ENCODE measurements at places on chromosomes 7 and 10. TPM values are rescaled to one million over a fixed set of nuclear protein-coding genes. Genes with fewer than 3 reads are reported as not detected.

The GRM8 gene
- total RNA-seq: 2.9 TPM

The SFMBT2 gene
- total RNA-seq: 0.85 TPM

The AASS gene
- 18.7 TPM for total RNA-seq

The GPR15LG gene
- not detected for total RNA-seq

The NRF1 gene
- total RNA-seq: 16.9 TPM

The STMP1 gene
- 22.7 TPM for total RNA-seq

The PHKG1 gene
- not detected for total RNA-seq

The CYREN gene
- total RNA-seq: 72.1 TPM

The UTF1 gene
- not detected for total RNA-seq

The SORCS1 gene
- total RNA-seq: 0.35 TPM

The PUS7 gene
- 25.3 TPM for total RNA-seq

The XRCC2 gene
- 6.8 TPM for total RNA-seq

The ENTPD1 gene
- 0.12 TPM for total RNA-seq

The IFIT1B gene
- total RNA-seq: 0.12 TPM

The FAM241B gene
- 3.3 TPM for total RNA-seq

The IL2RA gene
- not detected for total RNA-seq

The FAM180A gene
- not detected for total RNA-seq

The HOXA4 gene
- total RNA-seq: 0.88 TPM

The RHOBTB1 gene
- 39.8 TPM for total RNA-seq

The ITIH5 gene
- 0.29 TPM for total RNA-seq

The FGL2 gene
- not detected for total RNA-seq

The SLC25A28 gene
- total RNA-seq: 19.8 TPM

The DNAH11 gene
- 53.6 TPM for total RNA-seq

The GATA3 gene
- 0.21 TPM for total RNA-seq

The ZNF777 gene
- total RNA-seq: 3.8 TPM

The NOBOX gene
- total RNA-seq: not detected

The STEAP4 gene
- total RNA-seq: 0.02 TPM

The DENND2A gene
- total RNA-seq: 0.77 TPM

The PVRIG gene
- total RNA-seq: not detected

The CCDC172 gene
- total RNA-seq: 0.06 TPM

The CHRM2 gene
- total RNA-seq: 0.04 TPM

The GRK5 gene
- total RNA-seq: 9.9 TPM

The ADAM22 gene
- total RNA-seq: 15.0 TPM

The RFC2 gene
- total RNA-seq: 97.3 TPM

The PRSS37 gene
- not detected for total RNA-seq

The CSGALNACT2 gene
- 1.6 TPM for total RNA-seq

The TDRD1 gene
- total RNA-seq: not detected

The RNF148 gene
- 0.86 TPM for total RNA-seq

The CNTNAP2 gene
- 2.8 TPM for total RNA-seq

The ATOH7 gene
- total RNA-seq: 0.88 TPM

The LRRTM3 gene
- not detected for total RNA-seq

The PRF1 gene
- total RNA-seq: not detected

The CAMK1D gene
- 2.3 TPM for total RNA-seq

Measured in H4 (cell line).